ENCODE measurements at places on chromosomes 2 and 18.

GRCh38 chr2:150027164-150027563 lies 439.6 kb upstream of the MMADHC start:
- no peak for DNase-seq

- no peak for DNase-seq
These were observed 27.6 kb downstream of the SPP2 start for GRCh38 chr2:234078129-234078528.

DNA sequence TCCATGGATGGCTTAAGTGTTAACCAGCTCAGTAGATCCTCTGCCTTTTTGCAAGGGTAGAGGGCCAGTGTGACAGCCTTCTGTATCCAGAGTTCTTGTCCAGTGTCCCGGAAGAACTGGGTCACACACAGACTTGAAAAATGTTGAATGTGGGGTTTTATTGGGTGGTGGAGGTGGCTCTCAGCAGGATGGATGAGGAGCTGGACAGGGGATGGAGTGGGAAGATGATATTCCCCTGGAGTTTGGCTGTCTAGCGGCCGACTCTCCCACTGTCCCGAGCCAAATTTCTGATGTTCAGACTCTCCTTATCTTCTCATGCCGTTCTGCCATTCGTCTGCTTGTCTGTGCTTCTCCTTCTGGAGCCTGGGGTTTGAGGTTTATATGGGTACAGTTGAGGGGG lies 72.6 kb downstream of the MYO3B start:
- no peak for DNase-seq

DNA sequence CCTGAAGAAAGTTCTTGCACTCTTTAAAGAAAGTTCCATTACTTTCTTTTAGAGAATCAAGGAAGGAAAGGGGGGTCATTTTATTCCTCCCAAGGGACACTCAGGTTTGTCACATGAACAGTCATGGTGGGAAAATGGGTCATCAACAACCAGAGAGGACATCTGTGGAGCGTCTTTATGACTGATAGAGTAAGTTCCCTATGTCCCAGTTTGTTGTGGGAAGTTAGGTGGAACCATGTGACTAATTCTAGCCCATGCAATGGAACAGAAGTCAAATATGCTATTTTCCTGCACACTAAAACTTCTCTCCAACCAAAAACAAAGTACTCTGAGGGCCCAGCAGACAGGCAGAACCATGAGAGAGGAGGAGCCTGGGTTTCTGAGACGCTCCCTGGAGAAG lies 165.6 kb upstream of the SERTAD2 start:
- peak; percentile 80 for DNase-seq

GRCh38 chr2:70643715-70644114 lies 90.1 kb upstream of the TGFA start:
- peak; percentile 4 for DNase-seq

- no peak for DNase-seq
These were observed 978.1 kb upstream of the CDH2 start for GRCh38 chr18:29154758-29155725.

GRCh38 chr2:233486357-233486756 lies 80.2 kb downstream of the USP40 start:
- no peak for DNase-seq

DNA sequence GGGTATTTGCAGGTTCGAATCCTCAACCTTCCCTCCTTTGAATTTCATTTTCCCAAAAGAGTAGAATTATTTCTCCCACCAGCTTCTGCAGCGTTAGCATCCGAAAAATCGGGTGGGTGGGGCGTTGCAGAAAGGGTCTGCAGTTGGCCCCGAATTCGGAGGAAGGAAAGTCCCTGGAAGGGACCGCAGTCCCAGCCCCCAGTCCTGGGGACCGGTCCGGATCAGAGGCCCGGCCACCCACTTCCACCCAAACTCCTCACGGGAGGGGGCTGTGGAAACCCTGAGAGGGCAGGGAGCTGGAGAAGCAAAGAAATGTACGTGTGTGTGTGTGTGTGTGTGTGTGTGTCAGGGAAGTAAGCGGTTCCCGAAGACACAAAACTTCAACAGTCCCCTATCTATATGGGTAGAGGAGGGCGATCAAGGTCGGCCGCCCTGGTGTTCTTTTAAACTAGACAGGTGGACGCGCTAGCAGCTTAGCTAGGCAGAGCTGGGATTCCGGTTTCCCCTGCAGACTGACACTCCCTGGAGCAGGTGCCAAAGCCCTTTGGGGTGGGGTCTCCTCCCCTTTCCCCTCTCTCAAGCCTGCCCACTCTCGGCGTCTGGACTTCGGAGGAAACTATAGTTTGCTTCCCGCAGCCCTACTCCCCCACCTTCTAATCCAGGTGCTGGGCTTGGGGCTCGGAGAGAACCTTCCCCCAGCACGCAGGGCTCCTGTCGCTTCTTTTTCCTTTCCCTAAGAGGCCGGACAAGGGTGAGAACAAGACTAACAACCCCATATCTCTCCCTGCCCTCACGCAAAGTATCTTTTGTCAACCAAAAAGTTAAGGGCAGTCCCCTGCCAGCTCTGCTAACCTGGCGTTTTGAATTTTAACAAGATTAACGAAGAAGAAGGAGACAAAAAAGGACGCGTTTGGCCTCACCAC lies 4.8 kb upstream of the ONECUT2 start:
- no peak for DNase-seq

- no peak for DNase-seq
These were observed 9.1 kb upstream of the STK39 start for GRCh38 chr2:168256448-168256847.

- DNase-seq: no peak
These were observed 220.5 kb upstream of the ID2 start for GRCh38 chr2:8461341-8461740.

DNA sequence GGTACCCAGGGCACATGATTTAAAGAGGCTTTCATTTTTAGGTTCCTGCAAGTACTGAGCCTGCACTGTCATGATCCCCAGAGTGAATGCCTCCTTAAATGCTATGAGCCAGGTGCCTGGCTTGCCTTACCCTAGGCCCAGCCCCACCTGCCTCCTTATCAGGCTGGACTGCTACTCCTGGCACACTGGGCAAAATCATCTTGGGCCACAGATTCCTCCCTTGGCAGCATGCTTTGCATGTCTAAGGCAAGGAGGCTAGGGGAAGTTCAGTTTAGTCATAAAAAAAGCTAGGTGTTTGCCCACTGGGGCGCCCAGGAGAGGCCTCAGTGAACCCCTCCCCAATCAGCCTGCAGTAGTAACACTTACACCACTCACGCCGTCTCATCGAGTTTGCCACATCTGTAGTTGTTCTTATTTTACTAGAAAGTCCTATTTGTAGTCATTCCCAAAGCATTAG lies 45.1 kb downstream of the LBH start:
- no peak for DNase-seq

GRCh38 chr2:129492548-129492947 lies 486.9 kb upstream of the RAB6C start:
- DNase-seq: no peak

DNA sequence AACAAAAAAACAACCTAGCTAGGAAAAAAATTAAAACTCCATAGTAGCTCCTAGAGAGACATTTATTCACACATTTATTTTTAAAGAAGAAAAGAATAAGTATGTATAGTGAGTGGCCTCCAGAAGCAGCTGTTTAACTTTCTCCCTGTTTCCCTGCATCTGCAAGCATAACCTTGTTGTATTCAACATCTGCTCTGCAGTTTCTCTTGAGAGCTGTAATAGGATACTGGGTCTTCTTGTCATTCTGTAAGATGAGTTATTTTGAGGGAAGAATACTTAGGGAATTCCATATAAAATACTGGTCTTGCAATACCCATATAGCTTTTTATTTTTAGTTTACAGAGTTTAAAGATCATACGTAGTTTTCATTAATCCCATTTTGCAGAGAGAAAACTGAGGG lies 246.6 kb downstream of the LRRTM1 start:
- DNase-seq: no peak

DNA sequence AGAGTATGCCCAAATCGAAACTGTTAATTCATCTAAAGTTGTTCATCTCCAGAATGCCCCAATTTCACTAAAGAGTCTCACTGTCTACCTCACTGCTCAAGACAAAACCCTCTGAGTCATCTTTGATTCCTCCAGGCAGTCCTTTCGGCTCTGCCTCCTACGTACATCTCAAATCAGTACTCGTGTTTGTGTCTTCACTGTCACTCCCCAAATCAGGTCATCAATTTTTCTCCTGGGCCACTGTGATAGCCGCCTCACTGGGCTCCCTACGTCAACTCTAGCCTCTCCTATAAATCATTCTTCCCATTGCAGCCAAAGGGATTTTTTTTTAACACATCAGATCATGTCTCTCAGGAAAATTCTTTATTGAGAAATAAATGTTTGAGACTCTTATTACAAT lies 42.1 kb upstream of the TTC39C start:
- DNase-seq: no peak

GRCh38 chr2:20471902-20472559 lies 25.2 kb downstream of the RHOB start:
- DNase-seq: no peak

GRCh38 chr18:35376393-35376741 lies 770 bp downstream of the ZNF396 start:
- peak; percentile 60 for DNase-seq

DNA sequence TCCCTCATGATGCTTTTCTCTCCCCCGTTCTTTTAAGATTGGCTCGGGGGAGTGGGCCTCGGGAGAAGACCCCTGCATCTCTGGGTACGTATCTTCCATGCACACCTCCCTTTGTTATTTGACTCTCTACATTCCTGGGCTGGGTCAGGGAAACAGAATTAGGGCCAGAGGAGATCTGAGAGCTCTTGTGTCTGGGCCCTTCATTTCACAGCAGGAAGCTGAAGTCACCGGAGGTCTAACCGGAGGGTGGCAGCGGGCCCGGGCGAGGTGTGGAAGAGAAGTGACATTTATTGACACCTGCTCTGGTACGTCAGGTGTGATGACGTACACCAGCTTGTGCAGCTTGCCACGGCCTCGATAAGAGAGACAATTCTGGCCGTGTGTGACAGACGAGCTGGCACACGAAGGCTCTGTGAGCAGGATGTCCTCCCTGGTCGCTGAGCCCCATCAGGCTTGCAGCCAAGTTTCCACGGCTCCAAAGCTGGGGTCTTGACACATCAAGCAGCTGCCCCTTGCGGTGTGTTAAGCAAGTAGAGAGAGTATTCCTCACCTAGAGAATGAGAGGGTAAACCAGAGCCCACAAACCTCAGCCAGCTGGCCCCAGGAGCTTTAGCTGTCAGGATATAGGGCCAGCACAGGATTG lies 30.4 kb downstream of the TOGARAM2 start:
- no peak for DNase-seq

- DNase-seq: no peak
These were observed 105.6 kb downstream of the TNS1 start for GRCh38 chr2:217897091-217897715.

- DNase-seq: no peak
These were observed 144.6 kb upstream of the RMP24 start for GRCh38 chr18:35827903-35828275.

DNA sequence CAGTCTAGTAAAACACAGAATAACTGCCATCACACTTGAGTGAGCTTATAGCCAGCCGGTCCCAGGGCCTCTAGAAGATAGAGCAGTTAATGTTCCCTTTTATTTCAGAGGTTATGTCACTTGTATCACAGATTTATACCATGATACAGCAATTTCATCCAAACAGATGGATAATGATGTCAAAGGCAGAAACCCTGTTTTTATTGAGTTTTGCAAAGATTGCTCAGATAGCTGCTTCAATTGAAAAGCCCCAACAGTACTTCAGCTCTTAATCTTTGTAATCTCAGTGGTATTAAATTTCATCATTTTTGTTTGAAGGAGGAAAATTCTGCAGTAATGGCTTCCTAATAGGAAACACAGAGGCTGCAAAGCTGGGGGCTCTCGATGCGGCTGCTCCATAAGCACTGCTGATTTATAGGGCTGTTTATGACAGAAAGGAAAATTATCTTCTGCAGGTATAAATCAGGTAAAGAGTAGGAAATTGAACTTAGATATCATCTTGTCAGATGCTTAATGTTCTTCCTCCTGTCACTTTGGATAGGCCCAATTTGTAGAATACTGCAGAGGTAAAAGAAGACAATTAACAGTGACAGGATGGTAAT lies 112.3 kb downstream of the LNPK start:
- DNase-seq: no peak

DNA sequence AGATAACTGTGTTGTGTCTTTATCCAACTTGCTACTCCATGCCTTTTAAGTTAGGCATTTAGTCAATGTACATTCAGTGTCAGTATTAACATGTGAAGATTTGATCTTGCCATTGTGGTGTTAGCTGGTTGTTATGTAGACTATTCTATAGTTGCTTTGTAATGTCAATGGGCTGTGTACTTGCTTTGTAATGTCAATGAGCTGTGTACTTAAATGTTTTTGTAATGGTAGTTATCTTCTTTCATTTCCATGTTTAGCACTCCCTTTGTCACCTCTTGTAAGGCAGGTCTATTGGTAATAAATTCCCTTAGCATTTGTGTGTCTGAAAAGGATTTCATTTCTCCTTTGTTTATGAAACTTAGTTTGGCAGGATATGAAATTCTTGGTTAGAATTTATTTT lies 53.4 kb downstream of the MC4R start:
- DNase-seq: no peak

DNA sequence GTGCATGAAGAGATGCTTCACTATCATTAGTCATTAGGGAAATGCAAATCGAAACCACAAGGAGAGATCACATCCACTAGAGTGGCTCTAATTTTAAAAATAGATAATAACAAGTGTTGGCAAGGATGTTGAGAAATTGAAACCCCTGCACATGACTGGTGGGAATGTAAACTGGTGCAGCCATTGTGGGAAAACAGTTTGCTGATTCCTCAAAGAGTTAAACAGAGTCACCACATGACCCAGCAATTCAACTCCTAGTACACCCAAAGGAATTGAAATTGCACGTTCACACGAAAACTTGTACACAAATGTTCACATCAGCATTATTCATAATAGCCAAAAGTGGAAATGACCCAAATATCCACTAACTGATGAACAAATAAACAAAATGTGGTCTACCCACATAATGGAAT lies 179.5 kb downstream of the BCL2 start:
- peak; percentile 12 for DNase-seq

DNA sequence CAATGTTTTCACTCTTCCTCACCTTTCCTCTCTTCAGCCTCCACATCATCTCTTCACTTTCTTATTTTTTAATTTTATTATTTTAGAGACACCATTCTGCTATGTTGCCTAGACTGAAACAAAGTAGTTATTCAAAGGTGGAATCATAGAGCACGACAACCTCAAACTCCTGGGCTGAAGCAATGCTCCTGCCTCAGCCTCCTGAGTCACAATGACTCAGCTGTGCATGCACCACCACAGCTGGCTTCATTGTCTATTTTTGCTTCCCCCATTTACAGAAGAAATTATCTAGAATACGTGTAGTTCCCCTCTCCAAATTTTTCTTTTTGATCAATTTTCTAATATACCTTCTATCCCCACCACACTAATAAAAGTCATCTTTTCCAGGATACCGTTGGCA lies 911.5 kb upstream of the SOX11 start:
- no peak for DNase-seq

- no peak for DNase-seq
These were observed 35.6 kb downstream of the DAW1 start for GRCh38 chr2:227906991-227907390.

DNA sequence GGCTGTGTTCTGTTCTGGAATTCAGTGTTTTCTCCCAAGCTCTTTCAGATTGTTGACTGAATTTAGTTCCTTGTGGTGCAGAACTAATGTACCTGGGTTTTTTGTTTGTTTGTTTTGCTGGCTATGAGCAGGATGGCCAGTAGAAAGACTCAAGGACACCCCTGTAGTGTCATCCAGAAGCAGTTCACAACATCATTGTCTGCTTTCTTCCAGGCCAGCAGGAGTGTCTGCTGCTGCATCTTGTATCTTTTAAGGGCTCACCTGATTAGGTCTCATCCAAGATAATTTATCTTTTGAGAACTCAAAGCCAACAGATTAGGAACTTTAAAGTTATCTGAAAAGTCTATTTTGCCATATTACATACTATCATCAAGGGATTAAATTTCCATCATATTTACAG lies 318.5 kb upstream of the MC4R start:
- DNase-seq: no peak
